SHP77 (cell line): ENCODE measurements at places on chromosomes 13 and 19.

DNA sequence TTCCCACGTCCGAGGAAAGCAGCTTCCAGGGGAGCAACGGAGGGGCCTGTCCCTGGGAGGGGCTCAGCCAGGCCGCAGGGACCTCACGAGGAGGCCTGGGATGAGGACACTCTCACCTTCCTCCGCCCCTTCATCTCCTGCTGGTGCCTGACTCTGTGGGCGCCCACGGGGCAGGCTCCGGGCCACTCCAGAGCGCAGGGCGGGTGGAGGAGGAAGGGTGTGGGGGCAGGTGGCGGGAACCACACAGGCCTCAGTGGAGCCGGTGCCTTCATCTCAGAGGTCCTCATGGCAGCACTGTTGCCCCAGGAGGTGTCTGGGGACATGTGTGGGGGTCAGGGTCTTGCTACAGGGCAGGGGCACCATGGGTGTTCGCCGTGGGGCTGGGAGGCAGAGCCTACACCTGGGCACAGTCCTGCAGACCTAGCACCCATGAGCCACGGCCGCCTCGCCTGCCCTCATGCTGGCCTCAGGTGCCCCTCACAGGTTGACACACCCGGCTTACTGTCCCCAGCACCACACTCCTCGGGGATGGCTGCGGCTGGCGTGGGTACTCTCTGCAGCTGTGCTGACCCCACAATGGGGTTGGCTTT lies 10.1 kb upstream of the TMEM255B start:
- DNase-seq = no peak

DNA sequence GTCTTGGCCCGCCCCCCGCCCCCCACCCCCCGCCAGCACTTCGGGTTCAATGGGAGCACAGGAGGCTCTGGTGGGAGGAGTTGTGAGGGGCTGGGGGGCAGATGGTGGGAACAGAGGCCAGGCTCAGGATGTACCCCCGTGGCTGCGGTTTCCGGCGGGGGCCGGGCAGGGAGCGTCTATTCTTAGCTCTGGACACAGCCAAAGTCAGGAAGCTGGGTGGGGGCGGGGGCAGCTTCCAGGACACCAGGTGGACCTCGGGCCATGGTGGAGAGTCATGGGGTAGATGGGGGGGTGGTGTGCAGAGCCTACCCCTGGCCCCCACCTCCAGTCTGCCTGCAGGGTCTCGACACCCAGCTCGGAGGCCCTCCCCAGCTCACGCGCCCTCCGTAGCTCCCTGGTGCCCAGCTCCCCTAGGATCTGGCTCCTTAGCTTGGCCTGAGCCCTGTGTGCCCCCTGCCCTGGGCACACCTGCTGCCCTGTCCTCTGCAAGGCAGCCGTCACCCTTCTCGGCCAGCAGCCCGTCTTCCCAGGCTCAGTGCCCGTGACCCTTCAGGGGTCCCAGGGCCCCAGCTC lies 2.2 kb upstream of the TBXA2R start:
- DNase-seq = no peak

- no peak for DNase-seq
Measured at GRCh38 chr13:114264886-114265611, 16.4 kb upstream of the UPF3A start.

DNA sequence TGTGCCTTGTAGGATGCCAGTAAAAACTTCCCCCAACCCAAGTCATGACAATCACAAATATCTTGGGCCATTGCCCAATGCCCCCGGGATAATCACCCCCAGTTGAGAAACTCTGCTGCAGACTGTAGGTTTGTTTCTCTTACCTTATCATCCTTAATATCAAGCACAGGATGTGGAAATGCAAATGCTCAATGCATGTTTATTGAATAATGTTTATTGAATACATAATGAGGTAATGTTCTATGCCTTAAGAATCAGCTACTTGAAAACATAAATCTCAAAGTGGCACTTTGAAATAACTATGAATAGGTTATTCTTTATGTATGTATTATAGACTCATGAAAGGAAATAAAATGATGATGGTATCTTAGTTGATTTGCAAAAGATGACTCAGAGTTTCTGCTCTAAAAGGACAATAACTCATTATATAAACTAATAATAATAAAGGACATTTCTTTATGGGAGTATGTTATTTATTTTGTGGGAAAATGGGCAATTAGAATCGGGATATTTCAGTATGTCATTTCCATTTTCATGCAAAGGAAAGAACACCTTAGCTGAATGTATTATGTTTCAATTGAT lies 414.2 kb downstream of the EFNB2 start:
- no peak for DNase-seq

DNA sequence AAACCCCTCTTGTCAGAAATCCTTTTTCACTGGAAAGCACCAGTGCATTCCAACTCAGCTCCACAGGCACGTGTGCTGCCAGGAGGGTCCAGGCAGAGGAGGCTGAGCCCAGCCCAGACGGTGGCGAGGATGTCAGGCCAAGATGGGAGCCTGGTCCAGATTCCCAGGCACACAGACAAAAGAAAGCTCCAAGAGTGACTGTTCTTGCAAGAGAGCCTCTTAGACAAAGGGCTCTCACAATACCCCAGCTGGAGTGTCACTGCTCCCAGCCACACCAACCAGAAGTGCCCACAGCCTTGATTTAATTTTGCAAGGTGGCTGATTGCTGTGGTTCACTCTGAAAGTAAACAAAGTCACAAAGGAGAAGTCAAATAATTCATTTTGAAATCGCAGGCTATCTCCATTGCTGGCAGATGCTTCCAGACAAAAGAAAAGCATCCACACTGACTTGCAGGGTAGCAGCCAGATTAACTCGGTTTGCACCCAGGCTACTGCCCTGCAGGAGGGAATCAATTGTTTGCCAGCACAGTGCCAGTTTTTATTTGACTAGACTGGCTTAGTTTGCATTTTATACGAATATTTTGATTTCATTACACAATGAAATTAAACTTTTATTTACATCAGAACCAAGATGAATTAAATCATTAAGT lies 95.1 kb downstream of the RAB20 start:
- DNase-seq = peak; percentile 41

- no peak for DNase-seq
Measured at GRCh38 chr19:4649392-4650047, 10.2 kb downstream of the TNFAIP8L1 start.

GRCh38 chr19:4238831-4239230 lies 8.0 kb upstream of the YJU2 start:
- DNase-seq = no peak

- no peak for DNase-seq
Measured at GRCh38 chr13:42762917-42763316, 18.5 kb upstream of the FAM216B start.

- no peak for DNase-seq
Measured at GRCh38 chr19:16385296-16385695, 60.7 kb downstream of the KLF2 start.

- no peak for DNase-seq
Measured at GRCh38 chr13:109235901-109236300, 550.5 kb downstream of the IRS2 start.

GRCh38 chr13:106440866-106441265 lies 94.6 kb downstream of the EFNB2 start:
- no peak for DNase-seq

DNA sequence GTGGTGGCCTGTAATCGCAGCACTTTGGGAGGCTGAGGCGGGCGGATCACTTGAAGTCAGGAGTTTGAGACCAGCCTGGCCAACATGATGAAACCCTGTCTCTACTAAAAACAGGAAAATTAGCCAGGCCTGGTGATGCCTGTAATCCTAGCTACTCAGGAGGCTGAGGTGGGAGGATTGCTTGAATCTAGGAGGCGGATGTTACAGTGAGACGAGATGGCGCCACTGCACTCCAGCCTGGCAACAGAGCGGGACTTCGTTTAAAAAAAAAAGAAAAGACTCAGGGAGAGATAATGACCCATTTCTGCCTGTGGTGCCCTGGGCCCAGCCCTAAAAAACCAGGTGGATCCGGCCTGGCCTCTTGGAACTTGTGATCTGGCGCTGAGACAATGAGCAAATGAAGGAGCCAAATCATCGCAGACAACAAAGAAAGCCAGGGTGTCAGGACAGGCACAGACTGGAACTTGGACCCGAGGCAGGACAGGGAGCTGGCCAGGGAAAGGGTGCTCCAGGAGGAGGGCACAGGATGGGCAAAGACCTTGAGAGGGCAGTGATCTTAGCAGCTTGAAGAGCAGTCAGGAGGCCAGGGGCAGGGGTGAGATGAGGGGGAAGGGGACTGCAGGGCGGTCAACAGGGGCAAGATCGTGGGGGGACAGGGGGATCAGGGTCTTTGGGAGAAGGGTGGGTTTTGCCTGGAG lies 962 bp upstream of the JAK3 start:
- DNase-seq = no peak

GRCh38 chr13:24085662-24086061 lies 74.9 kb upstream of the SPATA13 start:
- DNase-seq = no peak

DNA sequence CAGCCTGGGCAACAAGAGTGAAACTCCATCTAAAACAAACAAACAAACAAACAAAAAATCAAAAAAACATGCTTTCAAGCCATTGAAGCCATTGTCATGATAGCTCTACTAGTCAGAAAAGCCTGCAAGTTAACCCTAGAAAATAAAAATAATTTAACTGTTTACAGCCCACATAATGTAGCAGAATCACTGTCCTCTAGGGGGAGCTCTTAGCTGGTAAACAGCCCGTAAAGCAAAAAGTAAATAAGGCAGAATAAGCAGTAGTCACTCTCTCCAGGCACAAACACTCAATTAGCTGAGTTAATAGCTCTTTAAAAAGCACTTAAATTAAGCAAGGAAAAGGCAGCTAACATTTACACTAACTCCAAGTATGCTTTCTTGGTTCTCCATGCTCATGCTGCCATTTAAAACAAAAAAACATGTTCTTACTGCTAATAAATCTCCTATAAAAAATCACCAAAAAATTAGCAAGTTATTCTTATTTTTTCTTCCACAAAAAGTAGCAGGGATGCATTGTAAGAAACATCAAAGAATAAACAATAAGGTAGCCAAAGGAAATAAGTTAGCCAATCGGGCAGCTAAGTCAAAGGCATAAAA lies 11.3 kb downstream of the LILRB4 start:
- peak; percentile 27 for DNase-seq

DNA sequence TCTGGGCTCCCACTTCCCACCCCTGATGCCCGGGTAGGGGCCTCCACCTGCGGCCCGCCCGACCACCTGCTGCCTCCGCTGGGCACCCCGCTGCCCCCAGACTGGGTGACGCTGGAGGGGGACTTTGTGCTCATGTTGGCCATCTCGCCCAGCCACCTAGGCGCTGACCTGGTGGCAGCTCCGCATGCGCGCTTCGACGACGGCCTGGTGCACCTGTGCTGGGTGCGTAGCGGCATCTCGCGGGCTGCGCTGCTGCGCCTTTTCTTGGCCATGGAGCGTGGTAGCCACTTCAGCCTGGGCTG lies 7.9 kb downstream of the DBP start:
- DNase-seq = no peak

DNA sequence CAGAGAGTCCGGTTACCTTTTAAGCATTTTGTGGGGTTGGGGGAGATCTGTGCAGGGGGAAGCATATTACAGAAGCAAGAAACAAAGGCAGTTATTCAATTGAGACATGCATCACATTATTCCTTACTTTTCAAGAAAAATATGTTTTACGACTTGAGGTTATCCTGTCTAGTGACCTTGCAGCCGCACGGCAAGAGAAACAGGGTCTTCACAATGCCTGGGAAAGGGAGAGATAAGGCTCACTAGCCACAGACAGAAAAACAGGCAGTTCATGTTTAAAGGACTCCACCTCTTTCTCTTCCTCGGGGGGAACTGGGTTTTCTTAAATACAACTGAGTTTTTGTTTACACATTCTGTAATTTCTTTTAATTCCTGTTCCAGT lies 536 bp upstream of the NCR1 start:
- DNase-seq = no peak

- DNase-seq = no peak
Measured at GRCh38 chr19:54354761-54355160, 10.0 kb downstream of the LAIR1 start.

GRCh38 chr19:38856813-38857212 lies 7.0 kb upstream of the HNRNPL start:
- no peak for DNase-seq

DNA sequence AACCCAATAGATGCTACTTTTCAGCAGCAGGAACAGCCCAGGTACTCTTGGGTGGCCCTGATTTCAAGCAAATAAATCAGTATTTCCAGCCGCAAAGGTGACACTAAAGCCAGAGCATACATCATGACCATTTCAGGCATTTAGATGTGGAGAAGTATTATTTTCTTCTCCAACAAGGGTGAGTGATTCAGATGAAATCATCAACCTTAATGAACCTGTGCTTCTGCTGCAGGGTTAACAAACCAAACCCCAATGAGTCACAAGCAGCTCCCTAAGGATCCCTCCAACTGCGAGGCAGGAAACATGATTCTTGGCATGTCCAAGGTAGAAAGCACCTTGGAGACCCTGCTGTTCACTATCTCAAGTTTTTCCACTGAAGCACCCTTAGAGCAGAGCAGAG lies 32.7 kb downstream of the MBNL2 start:
- DNase-seq = no peak

- peak; percentile 16 for DNase-seq
Measured at GRCh38 chr19:42253245-42254088, 1.5 kb downstream of the ERF start.

- DNase-seq = no peak
Measured at GRCh38 chr13:93151277-93151676, 75.3 kb upstream of the GPC6 start.

DNA sequence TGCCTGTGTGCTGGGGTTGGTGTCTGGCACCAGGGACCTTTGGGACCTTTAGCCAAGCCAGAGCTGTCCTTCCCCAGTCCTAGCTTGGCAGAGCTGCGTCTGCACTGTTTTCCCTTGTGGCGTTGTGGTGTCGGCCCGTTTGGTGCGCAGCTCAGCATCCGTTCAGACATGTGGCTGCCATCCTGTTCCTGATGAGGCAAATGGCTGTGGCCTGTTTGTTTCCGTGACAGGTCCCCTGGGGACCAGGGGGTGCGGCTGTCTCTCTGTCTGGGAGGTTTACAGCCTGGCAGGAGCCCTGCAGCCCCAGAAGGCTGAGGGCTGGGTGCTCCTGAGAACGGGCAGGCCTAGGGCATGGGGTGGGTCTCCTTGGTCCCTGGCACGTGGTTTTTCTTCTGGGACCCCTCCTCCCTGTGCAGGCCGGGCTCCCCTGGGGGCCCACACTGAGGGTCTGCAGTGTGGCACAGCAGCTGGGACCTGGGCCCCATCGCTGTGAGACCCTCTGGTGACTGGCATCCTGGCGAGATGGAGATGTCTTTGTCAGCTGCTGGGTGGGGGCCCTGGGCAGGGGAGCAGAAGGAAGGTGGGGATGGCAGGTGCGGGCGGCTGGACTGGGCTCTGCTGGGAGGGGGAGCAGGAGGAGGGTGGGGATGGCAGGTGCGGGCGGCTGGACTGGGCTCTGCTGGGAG lies 4.0 kb downstream of the SPPL2B start:
- no peak for DNase-seq

- no peak for DNase-seq
Measured at GRCh38 chr19:28706693-28707092, 506.3 kb downstream of the UQCRFS1 start.

- DNase-seq = peak; percentile 26
Measured at GRCh38 chr19:21835810-21836444, at the start of gene ZNF43. Gene ZNF43, minus strand, starts transcription at chr19:21836182. Its CDS starts 144 bp downstream, at chr19:21836038.
